NCI-H69 (cell line): ENCODE measurements at places on chromosomes 11 and 22.

DNA sequence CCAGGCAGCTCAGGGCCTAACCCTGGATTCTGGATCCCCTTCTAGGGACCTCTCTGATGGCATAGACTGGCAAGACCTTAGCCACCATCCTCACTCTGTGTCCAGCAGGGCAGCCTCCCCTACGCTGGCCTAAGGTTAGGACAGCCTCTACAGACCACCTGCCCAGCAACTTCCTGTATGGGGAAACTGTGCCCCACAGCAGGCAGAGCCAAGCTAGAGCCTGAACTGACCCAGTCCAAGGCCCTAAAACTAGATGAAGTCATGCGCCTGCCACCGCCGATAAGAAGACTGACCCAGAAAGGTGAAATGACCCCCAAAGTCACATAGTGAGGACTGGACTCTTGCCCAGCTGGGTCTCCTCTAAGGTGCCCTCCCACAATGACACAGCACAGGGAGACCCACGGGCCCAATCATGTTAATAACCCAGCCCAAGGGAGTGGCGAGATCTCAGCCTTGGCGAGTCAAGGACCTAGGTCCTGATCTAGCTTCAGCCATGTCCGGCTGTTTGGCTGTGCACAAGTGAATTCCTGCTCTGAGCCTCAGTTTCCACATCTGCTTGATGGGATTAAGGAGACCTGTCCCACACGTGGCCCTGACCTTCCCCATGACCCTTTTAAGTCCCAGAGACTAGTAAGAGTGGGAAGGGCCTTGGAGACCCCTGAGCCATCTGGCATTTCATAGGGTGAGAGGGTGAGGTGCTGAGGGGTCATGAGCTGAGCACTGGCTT lies 17.6 kb downstream of the STARD10 start:
- DNase-seq = no peak

DNA sequence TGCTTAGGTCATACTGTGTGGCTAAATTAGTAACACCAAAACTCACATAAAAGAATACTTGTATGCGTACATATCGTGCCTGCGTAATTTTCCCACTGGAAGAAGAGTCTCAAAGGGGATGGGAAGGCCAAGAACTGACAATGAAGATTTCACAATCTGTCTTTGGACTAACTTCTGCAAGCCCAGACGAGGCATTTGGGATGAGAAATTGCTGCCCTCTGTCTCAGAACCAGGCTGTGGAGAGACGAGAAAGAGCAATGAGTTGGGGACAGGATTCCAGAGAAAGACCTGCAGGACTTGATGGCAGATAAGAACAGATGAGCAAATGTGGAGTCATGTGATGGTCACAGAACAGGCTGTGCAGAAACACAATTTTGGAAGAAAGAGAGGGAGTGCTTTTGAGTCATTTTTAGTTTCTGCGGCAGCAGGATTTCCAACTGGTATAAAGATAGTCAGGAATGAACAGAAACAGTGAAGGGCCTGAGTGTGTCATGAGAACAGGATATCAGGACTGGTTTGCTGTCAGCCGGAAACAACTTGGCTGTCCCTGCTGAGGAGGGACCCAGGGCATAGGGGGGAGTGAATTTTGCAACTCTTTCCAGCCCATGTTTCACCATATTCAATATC lies 82.7 kb upstream of the CTSC start:
- DNase-seq = no peak

- no peak for DNase-seq
Observed at GRCh38 chr11:57312511-57313021, 12.2 kb downstream of the TNKS1BP1 start.

- DNase-seq = no peak
Observed at GRCh38 chr11:131601586-131601985, 231.2 kb downstream of the NTM start.

DNA sequence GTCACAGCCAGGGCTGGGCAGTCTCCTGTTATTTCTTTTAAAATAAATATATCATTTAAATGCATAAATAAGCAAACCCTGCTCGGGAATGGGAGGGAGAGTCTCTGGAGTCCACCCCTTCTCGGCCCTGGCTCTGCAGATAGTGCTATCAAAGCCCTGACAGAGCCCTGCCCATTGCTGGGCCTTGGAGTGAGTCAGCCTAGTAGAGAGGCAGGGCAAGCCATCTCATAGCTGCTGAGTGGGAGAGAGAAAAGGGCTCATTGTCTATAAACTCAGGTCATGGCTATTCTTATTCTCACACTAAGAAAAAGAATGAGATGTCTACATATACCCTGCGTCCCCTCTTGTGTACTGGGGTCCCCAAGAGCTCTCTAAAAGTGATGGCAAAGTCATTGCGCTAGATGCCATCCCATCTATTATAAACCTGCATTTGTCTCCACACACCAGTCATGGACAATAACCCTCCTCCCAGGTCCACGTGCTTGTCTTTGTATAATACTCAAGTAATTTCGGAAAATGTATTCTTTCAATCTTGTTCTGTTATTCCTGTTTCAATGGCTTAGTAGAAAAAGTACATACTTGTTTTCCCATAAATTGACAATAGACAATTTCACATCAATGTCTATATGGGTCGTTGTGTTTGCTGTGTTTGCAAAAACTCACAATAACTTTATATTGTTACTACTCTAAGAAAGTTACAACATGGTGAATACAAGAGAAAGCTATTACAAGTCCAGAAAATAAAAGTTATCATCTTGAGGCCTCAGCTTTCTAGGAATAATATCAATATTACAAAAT lies 13.4 kb downstream of the OR51B4 start:
- no peak for DNase-seq

GRCh38 chr11:3127706-3128355 lies 37.3 kb downstream of the OSBPL5 start:
- no peak for DNase-seq

GRCh38 chr11:87187076-87187475 lies 149.3 kb downstream of the TMEM135 start:
- no peak for DNase-seq
